Fibroblast of skin of scalp (primary cell): ENCODE measurements at places on chromosomes 5 and 9.

DNA sequence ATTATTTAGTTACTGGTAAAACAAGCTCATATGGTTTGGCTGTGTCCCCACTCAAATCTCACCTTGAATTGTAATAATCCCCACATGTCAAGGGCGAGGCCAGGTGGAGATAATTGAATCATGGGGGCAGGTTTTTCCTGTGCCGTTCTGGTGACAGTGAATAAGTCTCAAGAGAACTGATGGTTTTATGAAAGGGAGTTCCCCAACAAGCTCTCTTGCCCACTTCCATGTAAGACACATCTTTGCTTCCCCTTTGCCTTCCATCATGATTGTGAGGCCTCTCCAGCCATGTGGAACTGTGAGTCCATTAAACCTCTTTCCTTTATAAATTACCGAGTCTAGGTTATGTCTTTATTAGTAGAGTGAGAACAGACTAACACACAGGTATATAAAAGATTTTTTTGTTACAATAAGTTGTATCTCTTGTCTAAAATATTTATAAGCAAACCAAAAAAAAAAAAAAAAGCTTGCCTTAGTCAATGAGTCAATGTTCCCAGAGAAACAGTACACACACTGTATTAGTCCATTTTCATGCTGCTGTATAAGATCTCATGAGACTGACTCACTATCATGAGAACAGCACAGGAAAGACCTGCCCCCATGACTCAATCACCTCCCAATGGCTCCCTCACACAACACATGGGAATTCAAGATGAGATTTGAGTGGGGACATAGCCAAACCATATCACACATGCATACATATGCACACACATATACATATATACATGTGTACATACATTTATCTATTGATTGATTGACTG is 138.3 kb downstream of the BASP1 start:
- peak; percentile 61 for DNase-seq

DNA sequence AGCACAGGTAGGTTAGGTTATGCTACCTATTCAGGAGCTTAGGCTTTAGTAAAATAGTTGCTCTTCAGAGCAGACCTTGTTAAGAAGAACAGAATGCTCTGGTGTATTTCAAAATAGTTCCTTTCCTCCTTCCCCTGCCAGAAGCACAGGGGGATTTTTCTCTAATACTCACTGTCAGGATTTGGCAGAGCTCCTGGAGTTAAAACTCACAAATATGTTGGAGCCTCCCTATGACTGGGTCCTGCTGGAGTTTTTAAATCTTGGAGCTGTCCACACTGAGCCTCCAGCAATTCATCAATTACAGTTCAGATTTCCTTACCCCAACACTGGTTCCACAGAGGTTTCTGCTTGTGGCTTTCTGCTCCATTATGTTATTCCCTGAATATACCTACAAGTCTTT is 1233.8 kb upstream of the WWC1 start:
- peak; percentile 21 for DNase-seq

- DNase-seq, result peak; percentile 42
Measured at GRCh38 chr5:147169399-147169798, 65.4 kb upstream of the STK32A start.

DNA sequence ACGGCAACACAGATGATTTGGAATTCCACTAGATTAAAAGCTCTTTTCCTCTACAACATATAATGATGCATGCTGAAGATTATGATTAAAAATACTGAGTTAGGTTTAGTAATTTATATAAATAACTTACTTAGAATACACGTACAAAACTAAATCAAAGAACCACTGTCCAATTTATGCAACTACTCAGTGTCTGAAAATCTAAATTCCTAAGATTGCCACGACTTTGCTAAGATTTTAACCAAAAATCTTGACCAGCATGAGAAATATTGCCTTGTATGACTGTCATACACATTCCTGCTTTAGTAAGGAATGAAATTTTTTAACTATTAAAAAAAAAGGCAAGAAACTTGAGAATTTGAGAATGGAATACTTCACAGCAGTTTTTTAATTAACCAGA is 292.4 kb downstream of the ZNF608 start:
- DNase-seq, result peak; percentile 80

DNA sequence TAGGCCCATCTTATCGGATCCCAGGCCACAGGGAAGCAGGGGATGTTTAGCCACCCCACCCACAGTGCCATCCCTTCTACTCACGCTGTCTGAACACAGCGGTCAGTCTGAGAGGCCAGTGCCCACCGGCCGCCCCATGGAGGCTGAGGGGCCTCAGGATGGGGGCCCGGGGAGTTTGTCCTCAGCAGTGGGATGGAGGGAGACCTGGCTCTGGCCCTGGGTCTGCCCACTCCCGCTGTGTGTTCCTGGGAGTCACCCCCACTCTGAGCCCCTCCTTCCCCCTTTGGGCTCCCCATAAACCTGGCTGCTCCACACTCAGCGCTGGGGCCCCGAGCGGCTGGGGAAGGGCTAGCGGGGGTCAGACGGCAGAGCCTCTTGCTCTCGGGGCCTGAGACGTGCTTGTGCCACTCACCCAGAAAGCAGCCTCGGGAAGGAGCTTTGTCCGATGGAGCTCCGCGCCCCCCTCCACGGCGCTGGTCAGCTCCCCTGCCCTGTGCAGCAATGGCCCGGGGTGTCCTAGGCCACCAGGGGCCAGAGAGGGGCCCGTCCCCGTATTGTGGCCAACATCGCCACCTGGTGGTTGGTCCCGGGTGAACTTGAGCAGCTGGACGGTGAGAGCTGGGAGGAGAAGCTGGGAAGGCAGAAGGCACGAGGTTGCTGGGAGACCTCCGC is 10.9 kb upstream of the LAMC3 start:
- DNase-seq, result peak; percentile 76

DNA sequence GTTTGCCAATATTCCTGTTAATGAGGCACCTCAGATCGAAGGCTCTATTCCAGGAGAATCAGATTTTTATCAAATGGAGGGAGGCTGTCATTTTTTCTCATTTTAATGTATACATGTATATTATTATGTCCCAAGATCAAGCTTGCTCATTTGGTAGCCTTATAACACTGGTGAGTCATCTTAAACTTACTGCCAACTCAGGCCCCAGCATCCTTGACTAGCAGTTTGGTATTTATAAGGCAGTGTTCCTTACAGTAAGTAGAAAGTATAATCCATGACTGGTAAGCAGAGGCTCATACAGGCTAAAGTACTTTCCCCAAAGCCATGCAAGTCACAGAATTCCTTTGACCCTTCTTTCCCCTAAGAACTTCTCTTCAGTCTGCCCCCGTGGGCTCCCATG is 90.7 kb upstream of the NR3C1 start:
- peak; percentile 86 for DNase-seq

GRCh38 chr5:15702102-15702501 is 202.1 kb downstream of the FBXL7 start:
- peak; percentile 87 for DNase-seq

DNA sequence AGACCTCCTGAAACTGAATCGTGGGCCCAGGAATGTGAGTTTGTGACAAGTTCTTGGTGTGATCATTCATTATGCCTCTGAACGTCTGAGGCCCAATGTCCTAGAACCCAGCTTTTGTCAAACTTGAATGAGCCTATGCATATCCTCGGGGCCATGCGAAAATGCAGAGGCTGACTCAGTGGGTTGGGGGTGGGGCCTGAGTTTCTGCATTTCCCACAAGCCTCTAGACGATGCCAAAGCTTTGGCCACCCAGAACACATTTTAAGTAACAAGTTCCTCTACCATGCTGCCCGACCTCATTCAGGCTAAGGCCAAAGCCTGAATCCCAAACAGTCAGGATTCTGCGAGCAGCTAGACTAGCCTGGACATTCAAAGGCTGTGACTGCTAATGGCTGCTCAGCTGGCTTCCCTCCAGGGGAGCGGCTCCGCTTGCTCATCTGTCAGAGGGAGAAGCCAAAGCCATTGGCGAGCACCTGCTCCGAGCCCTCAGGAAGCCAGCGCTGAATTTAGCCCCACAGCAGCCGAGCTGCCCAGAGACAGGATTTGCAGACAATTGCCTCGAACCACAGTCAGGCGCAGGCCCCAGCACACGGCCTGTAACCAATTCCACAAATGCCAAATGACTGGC is 177.5 kb downstream of the ZDHHC21 start:
- no peak for DNase-seq

DNA sequence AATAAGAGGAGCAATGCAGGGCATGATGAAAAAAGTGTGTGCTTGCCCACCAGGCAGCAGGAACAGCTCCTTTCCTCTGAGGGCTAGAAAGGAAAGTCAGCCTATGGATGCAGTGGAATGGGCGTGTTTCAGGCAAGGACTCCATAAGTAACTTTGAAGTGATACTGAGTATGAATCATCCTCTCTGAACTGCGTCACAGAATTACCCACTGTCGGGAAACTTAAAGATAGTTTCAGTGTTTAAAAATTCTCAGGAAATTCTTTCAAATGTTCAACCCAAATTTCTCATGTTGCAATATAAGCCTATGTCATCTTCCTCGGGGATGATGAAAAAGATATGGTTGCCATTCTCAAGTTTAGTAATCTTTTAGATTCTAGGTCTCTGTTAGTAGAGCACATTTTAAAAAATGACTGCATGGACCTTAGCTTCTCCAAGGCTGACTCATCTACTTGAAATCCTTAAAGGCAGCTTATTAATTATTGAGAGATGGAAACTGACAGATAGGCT is 27.7 kb downstream of the PTCD2 start:
- peak; percentile 92 for DNase-seq

DNA sequence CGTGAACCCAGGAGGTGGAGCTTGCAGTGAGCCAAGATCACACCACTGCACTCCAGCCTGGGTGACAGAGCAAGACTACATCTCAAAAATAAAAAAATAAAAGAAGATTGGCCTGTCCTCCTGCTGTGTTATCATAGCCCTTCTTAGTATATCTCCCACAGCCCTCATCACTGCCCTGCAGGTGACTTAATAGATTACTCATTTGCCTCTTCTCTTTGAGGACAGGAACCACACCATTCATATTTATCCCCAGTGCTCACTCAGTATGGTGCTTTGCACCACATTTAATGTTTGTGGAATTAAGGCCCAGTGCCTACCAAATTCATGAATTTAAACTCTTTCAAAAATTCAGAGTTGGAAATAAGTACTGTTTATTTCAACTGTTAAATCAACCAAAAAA is 10.3 kb downstream of the IDNK start:
- DNase-seq, result no peak

- DNase-seq, result no peak
Measured at GRCh38 chr5:42824347-42824976, 12.8 kb upstream of the SELENOP start.

DNA sequence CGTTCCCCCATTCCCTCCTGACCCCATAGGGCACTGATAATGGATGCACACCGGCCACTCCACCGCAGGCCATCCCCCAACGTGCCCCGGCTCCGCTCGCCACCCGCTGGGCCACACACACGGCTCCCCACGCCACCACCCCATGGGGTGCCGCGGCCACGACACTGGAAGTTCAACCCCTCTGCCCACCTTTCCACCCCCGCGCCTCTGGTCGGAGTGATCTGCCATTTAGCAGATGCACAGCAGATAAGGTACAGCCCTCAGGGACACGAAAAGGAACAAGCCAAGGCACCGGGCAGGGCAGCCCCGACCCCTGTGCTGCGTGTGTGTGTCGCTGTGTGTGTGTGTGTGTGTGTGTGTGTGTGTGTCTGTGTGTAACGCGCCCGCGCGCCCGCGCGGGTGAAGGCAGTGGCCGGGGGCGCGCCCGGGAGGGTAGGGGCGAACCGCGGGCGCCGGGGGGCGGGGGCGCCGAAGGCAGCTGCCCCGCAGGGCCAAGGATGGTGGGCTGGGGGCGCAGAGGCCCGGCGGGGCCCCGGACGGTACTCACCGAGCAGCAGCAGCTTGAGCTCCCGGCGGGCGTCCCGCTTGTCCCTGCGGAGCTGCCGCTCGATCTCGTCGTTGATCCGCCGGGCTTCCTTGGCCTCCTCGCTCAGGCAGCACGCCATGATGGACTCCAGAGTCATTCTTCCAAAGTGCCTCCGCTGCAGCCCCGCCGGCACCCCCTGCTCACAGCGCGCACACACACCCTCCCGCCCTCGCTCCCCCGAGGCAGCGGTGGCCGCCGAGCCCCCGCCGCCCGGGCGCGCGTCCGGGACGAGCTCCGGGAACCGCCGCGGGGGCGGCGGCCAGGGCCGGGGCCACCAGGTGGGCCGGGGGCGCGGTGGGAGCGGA is 813 bp downstream of the GNAQ start:
- peak; percentile 61 for DNase-seq

- DNase-seq, result peak; percentile 18
Measured at GRCh38 chr9:120616966-120617935, 37.3 kb upstream of the CDK5RAP2 start.

DNA sequence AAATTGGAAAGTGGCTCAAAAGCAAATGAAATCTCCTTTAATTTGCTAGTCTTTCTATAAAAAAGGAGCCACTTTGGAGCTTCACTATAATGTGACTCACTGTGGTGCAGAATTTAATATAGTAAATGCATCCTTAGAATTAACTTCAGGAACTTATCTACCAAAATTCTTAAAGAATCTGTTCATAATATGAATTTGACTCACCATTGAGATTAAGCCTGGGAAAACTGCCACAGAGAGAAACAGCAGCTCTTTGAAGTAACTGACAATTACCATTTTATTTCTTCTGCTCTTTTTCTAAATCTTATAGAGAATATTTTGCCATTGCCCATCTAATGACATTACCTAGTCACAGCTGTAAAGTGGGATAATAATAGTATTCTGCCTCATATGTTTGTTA is 211.9 kb upstream of the CDH6 start:
- DNase-seq, result peak; percentile 3

DNA sequence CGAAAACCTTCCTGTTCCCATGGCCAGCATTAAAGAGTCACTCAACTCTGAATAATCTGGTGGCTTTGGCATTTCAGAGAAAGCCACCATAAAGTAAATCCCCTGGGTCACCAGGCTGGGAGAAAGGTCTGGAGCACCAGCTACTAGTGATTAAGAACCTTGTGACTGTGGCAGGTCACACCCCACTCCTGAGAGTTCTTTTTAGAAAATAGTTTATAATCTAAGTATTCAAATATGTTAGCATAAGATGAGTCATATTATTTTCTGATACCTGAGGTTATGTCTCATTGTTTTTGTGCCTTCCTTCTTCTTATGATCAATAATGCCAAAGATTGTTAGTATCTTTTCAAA is 351.7 kb downstream of the ARRDC3 start:
- no peak for DNase-seq

GRCh38 chr9:108994695-108995094 is 18.6 kb downstream of the CTNNAL1 start:
- DNase-seq, result no peak

GRCh38 chr5:56705217-56705616 is 110.1 kb upstream of the MAP3K1 start:
- DNase-seq, result no peak
